ENCODE measurements at places on chromosomes 2 and 18.

DNA sequence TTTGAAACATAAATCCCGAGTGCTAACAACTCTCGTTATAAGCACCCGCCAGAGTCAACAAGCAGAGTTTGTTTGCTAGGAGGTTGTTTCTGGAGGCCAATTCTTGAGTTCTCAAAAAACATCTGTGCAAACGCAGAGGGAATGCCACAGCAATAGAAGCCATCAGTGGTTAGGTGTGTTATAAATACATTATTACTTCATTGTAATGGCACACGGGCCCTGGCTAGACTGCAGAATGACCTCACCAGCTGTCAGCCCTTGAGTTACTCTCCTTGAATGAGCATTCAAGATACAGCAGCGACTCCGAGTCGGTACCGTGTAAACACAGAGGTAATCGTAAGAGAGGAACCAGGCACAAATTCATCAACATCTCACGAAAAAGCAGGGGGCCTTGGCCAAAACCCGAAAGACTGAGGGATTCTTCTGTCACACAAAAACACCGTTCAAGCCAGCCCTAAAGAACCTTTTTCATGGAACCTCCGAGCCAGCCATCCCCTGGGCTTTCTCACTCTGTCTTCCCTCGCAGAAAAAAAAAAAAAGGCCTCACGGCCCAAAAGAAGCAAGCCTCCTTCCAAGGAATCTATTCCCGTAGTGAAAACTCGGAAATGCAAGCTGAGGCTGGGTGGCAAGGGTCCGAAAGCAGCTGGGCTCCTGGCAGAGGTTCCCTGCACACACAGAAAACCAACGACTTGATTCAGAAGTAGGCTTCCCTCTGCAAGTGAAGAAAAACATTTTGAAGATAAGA is 133.7 kb upstream of the MEIS1 start:
- DNase-seq: no peak

DNA sequence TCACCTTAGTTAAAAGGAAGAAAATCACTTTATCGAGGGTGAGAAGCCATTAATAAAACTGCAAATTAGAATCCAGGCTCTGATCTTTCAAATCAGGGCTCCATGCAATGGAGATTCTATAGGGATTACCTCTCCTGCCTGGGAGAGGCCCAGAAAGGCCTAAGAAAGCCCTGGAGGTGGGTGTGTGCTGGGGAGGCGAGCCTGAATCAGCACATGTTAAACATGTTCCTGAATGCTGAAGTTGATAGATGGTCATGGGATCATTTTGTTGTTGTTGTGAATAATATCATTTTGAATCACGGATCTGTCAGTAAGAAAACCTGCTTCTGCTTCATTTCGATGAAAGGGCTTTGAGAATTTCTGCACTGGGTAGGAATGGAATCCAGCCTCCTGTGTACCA is 254.3 kb downstream of the ACKR3 start:
- no peak for DNase-seq

GRCh38 chr2:8437949-8438400 is 243.9 kb upstream of the ID2 start:
- no peak for DNase-seq

- DNase-seq: no peak
These were observed 216.2 kb downstream of the TFCP2L1 start for GRCh38 chr2:121068851-121069250.

DNA sequence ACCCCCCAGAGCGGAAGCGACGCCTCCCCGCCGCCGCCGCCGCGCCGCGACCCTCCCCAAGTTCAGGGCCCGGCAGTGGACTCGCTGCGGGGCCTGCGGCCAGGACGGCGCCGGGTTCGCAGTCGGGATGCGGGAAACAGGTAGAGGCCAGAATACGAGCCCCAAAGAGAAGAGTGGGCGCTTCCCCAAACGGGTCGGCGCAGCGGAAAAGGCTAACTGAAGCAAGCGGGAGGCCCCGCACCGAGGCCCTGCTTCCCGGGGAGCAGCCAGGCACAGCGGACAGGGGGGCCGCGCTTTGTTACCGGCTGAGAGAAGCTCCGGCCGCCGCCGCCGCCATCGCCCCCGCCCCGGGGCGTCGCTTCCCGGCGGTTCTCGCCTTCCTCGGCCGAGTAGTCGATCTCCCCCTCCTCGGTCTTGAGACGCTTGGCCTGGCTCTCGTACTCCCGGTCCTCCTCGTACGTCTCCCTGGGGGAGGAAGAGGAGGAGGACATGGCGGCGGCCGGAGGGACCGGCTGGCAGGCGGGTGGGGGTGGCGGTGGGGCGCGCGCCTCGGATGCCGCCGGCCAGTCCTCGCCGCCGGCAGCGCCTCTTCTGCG is 494 bp downstream of the HNRNPLL start:
- DNase-seq: peak; percentile 35

Data from T-helper 1 cell (primary cell).